ENCODE measurements at places on chromosomes 2 and 18.
A peak's percentile ranks its signal among the peaks of the same experiment; 100 is the strongest.

DNA sequence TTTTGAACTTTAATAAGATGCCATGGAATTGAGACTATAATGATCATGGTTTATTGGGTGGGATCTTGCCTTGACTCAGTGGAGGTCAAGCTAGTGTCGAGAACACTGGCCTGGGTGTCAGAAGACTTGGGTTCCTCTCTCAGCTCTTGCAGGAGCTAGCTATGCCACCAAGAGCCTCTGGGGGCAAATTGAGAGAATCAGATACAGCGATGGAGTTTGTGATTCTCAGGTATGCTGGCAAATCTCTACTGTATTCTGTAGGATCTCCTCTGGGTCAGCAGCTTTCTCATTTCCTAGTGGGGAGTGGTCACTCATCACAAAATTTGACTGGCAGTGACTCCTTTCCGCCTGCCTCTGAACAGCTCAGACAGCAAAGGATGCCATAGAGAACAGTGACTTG, 477.0 kb downstream of the RNF144A start:
- no peak for DNase-seq

- no peak for DNase-seq
Measured at GRCh38 chr2:129884221-129884786, 95.2 kb upstream of the RAB6C start.

GRCh38 chr2:150859877-150860276, 372.4 kb upstream of the RND3 start:
- no peak for DNase-seq

DNA sequence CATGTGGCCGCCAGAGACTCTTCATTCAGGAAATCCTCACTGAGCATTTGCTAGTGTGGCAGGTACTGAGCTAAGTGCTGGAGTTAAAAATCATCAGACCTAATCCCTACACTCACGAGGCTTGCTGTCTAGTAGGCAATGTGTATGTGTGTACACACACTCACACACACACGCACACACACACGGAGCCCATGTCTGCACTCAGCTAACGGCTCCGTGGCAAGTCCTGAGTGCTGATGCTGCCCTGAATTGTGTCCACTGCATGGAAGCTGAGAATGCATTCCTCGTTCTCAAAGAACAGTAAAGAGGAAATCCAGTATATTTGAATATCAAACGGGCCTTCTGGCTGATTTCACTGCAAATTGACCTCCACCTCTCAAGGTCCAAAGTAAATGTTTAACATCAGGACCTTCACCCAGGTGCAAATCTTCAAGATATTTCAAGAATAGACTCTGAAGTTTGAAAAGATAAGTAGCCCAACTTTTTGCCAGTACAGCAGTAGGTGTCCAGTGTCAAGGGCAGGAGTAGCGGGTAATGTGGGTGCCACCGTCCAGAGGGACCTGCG, 136.1 kb upstream of the TTC39C start:
- DNase-seq = no peak

- no peak for DNase-seq
Measured at GRCh38 chr2:194103941-194104659, 1552.9 kb upstream of the SLC39A10 start.

GRCh38 chr2:42132966-42133641, 36.0 kb upstream of the EML4 start:
- peak; percentile 91 for DNase-seq

DNA sequence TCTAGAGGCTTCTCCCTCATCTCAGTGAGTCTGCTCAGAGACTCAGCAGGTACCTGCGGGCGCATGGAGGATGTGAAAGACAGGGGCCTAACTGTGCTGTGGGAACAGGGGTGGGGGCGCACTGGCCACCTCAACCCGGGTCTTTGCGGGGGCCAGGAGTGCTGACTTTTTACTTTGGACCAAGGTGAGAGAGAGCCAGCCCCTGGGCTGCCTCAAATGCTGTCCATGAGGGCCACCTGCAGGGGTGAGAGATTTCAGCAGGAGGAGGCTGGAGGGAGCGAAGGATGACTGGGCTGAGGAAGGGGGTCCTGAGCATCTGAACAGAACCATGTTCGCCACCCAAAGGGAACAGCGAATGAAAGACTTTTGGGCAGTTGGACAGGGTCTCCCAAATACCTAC, 129.4 kb downstream of the TNS1 start:
- no peak for DNase-seq

DNA sequence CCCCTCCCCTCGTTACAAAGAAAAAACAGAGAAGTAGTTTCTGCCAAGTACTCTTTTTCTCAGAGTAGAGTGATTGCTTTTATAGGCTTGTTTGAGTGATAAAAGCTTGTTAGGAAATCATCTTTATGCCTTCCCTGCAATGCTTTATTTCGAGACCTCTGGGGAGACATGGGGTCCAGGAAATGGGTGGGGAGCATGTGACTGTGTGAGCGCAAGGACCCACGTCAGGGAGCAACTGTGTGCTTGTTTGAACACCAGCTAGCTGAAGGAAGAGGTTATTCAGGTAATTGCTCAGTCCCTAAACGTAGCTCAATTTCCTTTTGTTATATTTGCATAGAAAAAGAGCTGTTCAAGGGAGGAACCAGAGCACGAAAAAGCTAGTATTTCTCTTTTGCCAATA, 187.3 kb downstream of the FAM210A start:
- no peak for DNase-seq

DNA sequence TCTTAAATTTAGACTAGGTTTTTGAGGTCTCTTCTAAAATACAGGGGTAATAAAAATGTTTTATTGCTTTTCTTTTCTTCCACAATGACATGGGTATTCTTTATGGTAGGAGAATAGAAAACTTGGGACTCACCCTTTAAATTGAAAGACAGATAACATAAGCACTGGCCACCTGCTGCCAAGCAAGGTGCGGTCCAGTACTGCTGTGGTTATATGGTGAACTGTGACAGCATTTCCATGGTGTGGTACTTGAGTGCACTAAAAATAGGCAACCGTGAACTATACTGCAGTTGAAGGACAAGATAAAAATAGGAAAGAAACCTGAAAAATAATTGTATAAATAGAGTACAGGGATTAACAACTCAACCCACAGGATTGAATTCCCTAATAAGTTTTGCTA, 54.4 kb upstream of the GRB14 start:
- no peak for DNase-seq

GRCh38 chr2:182831921-182832320, 34.5 kb downstream of the FRZB start:
- DNase-seq = no peak

GRCh38 chr2:142796161-142796560, 81.3 kb upstream of the KYNU start:
- no peak for DNase-seq

GRCh38 chr2:101741775-101742520, 44.4 kb downstream of the MAP4K4 start:
- no peak for DNase-seq

Measured in upper lobe of left lung (tissue), 6 donors.